NCI-H2171 (cell line): ENCODE measurements at places on chromosomes 7 and 10.

- DNase-seq: no peak
These were observed 10.7 kb upstream of the OGA start for GRCh38 chr10:101828766-101829551.

GRCh38 chr7:87877366-87878040, 1.2 kb downstream of the DBF4 start:
- DNase-seq: no peak

- no peak for DNase-seq
These were observed 18.1 kb upstream of the MACC1 start for GRCh38 chr7:20235288-20235687.

GRCh38 chr10:16195178-16195769, 241.5 kb upstream of the PTER start:
- no peak for DNase-seq

DNA sequence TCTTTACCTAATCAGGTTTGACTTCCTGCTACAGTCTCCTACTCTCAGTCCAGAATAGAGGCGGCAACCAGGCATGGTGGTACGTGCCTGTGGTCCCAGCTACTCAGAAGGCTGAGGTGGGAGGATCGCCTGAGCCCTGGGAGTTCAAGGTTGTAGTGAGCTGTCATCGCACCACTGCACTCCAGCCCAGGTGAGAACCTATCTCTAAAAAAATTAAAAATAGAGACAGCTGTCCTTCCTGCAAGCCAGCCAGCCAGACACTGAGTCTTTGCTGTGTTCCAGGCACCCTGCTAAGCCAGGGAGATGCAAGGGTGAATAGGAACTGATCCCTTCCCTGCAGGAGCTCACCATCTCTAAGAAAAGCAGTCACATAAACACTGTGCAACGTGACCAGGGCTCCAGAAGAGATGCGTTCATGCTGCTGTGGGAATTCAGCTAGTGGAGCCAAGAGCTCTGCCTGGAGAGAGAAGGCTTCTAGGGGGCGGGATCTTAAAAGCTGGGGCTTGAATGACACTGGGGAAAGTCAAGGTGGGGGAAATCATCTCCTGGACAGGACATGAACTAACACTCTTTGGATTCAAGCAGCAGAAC, 22.1 kb upstream of the SLIT1 start:
- DNase-seq: peak; percentile 39
